Umbilical cord (tissue), 2 donors: ENCODE measurements at places on chromosomes 16 and 17. TPM values are rescaled to one million over a fixed set of nuclear protein-coding genes. Genes with fewer than 3 reads are reported as not detected.

- no peak for DNase-seq
Measured at GRCh38 chr16:1334739-1335138, 1.3 kb downstream of the BAIAP3 start.

- no peak for DNase-seq
Measured at GRCh38 chr17:81960130-81960958, 643 bp downstream of the NOTUM start.

GRCh38 chr16:84247844-84248243 is 8.0 kb upstream of the KCNG4 start:
- DNase-seq: no peak

DNA sequence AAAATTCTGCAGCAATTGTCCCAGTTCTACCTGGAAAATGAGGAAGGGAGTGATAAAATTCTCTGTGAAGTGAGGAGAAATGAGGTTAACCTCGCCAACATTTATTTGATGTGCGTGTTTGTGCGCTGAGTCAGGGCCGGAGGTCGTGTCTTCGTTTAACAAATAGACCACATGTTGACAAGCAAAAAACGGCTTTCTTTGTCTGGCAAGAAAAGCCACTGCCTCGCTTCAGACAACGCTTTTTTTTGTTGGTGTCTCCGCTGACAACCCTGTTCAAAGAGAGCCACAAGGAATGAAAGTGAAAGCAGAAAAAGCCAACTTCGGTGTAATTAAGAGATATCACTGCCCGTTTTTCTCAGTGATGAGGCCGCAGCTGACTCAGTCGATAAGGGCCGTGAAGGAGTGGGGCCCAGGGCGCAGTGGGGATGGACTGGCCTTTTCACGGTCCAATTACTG is 510.6 kb downstream of the CDH13 start:
- DNase-seq: no peak

DNA sequence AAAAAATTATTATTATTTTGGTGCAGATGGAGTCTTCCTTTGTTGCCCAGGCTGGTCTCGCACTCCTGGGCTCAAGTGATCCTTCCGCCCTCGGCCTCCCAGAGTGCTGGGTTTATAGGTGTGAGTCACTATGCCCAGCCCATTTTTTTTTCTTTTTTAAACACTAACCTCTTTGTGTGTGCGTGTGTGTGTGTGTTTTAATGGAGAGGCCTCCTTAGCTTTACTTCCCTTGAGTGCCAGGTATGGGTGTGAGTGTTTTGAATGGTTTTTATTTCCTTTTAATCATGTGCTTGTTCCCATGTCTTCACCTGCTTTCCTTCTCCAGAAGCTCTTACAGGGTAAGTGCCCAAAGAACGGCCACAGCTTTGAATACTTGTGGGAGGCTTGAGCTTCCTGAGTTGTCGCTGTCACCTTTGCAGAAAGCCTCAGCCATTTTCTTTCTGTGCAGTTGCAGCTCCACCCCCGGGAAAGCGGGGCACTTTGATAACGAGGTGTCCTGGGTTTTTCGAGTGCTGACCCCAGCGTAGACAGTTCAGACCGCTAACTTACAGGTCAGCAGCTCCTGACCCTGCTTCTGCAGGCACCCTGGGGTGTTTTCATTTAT is 22.6 kb downstream of the AKAP1 start:
- DNase-seq: no peak

DNA sequence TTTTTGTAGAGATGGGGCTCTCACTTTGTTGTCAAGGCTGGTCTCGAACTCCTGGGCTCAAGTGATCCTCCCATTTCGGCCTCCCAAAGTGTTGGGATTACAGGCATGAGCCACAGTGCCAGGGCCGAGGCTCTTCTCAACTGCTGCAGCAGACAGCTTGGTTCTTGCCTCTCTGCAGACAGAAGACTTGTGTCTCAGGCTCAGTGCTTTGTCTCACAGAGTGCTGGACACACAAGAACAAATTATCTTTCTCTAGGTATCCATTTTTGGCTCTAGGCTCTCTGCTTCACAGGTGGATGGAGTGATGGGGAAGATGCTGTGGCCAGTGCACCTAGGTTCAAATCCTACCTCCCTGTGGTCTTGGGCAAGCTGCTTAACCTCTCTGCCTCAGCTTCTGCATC is 80.8 kb upstream of the RNU2-1 start:
- DNase-seq: no peak

GRCh38 chr16:53087101-53087500 is 32.3 kb downstream of the CHD9 start:
- peak; percentile 34 for DNase-seq

DNA sequence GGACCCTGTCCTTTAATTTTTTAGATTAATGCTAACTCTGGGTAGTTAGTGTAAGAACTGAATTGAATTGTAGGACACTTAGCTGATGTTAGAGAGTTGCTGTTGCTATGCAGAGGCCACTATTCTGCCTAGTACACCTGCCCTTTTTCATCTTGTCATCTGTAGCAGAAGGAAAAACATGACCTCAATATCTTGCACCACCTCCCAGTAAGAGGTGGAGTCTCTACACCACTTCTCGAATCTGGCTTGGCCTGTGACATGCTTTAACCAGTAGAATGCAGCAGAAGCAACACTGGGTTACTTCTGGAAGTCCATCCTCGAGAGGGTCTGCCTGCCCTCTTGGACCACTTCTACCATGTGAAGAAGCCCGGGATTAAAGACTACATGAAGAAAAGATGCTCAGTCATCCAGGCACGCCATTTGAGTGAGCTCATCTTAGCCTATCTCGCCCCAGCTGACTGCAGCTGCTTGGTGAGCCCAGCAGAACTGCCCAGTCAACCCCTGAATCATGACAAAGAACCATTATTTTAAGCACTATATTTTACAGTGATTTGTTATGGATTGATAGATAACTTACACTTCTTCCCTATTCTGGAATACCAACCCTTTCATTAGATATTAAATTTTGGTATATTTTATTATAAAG is 153.5 kb downstream of the MYO1D start:
- DNase-seq: no peak

DNA sequence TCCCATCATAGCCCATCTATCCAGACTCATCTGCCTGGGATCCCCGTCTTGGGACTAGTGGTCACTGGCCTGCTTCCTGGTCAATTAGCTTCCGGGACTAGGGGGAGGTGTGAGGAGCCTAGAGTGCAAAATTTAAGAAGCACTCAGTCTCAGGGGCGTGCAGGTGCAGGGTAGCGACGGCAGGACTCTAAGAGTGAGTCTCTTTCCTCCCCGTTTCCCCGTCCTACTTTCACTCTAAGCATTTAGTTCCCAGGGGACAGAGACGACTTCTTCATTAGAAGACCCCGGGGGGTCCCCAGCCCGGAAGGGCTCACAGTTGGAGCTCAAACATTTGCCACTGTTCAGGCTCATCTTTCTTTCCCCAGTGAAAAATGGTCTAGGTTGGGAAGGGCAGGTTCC is 677 bp upstream of the ZNHIT3 start:
- no peak for DNase-seq

DNA sequence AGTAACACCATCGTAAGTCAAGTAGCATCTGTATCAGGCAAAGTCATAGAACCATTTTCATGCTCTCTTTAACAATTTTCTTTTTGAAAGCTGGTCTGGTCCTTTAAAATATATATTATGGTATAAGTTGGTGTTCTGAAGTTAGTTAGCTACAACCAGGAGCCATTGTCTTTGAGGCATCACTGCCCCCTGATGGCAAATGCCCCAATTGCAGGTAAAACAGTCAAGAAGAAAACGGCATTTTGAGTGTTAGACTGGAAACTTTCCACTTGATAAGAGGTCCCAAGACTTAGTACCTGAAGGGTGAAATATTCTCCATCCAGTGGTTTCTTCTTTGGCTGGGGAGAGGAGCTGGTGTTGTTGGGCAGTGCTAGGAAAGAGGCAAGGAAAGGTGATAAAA is 14.1 kb downstream of the TP53 start:
- DNase-seq: no peak

DNA sequence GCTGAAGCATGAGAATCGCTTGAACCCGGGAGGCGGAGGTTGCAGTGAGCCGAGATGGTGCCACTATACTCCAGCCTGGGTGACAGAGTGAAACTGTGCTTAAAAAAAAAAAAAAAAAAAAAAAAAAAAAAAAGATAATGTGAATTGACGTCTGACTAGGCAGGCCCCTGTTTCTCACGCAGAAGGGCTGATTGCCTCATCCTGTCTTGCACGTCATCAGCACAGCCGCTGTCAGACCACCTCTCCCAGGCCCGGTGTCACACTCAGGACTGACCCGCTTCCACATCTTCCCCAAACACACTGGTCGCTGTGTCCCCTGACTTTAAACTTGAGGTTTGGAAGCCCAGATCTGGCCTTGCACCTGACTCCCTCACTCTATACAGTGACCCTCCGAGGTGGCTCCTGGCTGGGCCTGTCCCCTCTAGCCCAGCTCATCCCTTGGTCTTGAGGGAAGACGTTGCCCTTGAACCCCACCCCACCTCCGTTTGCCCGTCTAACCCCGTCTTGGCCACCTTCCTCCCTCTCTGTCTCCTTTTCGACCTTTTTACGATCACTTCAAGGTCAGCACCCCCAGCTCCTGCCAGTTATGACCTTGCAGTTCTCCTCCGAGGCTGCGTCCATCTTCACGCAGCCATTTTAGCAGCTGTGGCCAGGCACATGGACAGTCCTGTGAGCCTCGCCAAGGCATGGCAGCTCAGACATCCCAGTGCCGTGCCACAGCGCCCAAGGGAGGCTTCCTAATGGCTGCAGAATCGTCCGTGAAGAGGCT is 149.9 kb upstream of the PLCG2 start:
- no peak for DNase-seq

DNA sequence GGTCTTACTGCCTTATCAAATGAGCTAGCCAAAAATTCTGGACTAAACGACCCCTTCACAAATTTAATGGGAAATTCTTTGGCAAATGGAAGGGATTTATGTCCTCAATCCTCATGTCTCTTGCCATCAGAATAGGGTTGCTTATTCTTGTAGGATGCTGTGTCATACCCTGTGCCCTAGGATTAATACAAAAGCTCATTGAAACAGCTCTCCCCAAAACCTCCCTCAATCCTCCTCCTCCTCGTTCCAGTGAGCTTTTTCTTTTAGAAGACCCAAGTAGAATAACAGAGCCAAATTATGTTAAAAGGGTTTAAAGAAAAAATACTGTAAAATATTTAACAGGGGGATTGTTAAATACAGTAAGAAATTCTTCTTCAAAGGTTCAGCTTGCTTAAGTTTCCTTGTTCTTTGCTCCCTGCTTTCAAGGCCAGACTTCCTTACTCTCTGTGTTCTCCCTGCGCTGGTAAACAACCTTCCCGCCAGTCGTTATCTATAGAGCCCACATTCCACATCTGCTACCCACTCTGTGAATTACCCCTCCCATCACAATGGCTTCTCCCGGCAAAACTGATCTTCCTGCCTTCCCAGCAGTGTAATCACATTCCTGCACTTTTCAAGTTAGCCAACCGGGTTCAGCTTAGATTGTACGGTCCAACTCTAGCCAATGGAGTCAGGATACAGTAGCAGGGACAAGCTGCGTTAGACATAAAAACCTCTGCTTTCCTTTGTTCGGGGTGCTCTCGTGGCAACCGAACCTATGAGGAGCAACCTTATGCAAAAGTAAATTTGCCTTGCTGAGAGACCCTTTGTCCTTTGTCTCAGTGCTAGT is 9.7 kb downstream of the HPR start:
- peak; percentile 57 for DNase-seq

DNA sequence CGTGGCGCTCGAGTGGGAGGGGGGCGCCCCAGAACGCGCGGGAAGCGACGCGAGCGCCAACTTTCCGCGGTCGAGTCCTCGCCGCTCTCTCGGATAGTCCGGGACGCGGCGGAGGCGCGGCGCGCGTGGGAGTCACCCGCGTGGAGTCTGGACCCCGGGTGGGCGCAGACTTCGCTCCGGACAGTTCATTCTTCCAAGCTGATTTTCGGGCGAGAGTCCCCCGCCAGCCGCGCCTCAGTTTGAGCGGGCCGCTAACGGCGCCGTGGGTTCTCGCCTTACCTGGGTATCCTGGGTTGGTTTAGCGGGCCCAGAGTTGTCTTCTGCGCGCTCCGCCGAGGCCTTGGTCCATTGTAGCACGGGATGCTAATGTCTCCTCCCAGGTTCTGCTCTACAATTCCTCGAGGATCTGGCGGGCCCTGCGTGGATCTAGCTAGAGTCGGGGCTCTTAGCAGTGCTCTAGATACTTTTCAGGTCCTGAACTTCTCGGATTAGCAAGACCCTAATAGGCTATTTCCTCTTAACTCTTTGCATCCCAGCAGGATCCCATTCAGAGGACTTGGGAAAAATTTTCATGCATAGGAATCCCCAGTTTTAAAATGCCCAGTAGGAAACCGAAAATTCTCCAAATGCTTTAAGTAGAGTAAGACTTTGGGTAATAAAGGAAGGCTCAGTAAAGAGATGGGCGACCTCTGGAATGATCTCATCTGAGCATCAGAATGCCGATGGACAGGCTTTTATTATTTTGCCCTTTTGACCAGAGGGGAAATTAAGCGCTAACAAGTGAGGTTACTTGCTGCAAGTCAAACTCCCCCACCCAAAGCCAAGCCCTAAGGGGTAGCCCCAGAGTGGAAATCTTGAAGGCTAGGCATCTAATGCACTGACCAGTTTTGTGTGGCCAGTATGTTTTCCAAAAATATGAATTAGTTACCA is 537 bp upstream of the GJC1 start:
- DNase-seq: peak; percentile 49

GRCh38 chr16:22008215-22009059 is 526 bp downstream of the MOSMO start:
- DNase-seq: no peak

Gene MT1H
- 13.0 TPM for total RNA-seq

Gene TBC1D28
- 1.2 TPM for total RNA-seq

Gene CCDC102A
- total RNA-seq: 13.5 TPM

Gene MT4
- not detected for total RNA-seq

Gene CBFA2T3
- total RNA-seq: 1.4 TPM

Gene ACE
- total RNA-seq: 4.8 TPM

Gene HCRT
- total RNA-seq: not detected

Gene NPIPB13
- total RNA-seq: 0.24 TPM

Gene ABCA6
- 17.1 TPM for total RNA-seq

Gene KRT13
- 292 TPM for total RNA-seq

Gene GHDC
- total RNA-seq: 7.5 TPM

Gene GRB7
- 1.7 TPM for total RNA-seq

Gene HNF1B
- total RNA-seq: 0.72 TPM

Gene SYCE1L
- total RNA-seq: not detected

Gene AATK
- total RNA-seq: 1.4 TPM

Gene SMIM5
- 8.7 TPM for total RNA-seq

Gene BLTP2
- 63.3 TPM for total RNA-seq
